ENCODE measurements at places on chromosomes 11 and 22.

DNA sequence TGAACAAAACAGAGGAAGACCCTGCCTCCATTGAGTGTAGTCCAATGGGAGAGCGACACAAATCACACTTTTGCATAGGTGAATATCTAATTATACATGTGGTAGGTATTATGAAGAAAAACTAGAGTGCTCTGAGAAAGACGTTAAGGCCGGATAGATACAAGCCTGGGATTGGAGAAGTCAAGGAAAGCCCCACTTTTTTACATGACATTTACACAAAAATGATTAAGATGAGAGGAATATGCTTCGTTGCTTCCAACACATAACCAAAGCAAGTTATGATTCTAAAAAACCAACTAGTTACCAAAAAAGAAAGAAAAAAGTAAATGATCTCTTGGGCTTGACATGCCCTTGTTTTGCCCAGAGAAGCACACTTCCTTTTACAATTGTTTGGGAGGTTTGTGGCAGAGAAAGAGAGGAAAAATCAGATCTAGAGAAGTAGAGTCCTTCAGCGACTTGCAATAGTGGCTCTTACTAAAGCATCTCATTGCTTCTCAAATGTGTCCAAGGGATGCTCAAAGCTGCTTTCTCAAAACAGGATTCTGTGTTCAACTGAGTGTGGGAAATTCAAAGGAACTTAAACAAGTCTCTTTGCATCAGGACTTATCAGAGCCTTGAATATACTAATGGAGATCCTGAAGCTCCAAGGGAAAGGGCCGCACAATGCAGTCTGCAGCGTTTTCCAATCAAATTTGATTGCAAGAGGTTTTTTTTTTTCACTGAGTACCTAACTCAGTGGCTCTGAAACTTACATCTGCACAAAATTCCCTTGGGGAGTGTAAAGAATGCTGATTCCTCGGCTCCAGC, 38.8 kb downstream of the FLI1 start:
- DNase-seq: no peak

GRCh38 chr22:28025866-28026575, 107.0 kb upstream of the PITPNB start:
- no peak for DNase-seq

DNA sequence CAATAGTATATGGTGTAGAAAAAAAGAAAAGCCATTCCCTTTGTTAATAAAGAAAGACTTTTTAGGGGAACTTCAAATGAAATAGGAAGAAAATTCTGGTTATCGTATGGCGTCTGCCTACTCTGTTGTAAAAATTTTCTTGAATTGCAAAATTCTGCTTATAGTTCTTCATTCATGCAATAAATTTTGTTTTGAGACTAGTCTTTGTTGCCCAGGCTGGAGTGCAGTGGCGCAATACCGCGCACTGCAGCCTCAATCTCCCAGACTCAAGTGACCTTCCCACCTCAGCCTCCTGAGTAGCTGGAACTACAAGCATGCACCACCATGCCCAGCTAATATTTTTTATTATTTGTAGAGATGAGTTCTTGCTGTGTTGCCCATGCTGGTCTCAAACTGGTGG, 5.8 kb downstream of the DDIAS start:
- no peak for DNase-seq

DNA sequence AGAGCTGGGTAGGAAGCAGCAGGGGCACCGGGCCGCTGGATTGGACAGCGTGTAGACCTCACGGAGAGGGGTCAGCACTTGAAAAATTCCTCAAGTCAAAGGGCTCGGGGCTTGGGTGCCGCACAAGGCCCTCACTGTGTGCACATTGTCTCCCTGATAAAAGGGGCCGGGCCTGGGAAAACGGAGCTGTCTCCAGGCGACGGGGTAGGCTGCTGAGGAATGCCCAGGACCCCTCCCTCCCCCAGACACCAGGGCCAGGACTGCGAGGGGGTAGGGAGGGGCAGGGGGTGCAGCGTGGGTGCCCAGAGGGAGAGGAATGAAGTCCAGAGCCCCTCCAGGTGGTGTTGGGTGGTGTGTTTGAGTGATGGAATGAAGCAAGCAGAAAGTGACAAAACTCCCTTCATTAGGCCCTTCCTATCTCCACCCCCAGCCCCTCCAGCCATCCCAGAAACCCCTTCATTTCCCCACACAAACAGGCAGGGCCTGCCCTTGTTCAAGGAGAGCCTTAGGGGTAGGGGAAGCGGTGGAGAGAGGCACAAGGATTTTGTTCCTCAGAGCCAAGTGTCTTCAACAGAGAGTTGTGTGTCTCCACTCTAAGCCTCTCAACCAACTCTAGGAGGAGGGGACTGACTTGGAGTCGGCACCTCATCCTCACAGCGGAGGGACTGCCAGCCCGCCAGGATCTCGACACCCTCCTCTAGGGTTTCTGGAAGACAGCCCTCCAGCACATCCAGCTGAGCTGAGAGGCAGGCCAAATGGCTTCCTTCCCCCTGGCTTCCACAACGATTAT, 63.9 kb downstream of the SYN3 start:
- no peak for DNase-seq

DNA sequence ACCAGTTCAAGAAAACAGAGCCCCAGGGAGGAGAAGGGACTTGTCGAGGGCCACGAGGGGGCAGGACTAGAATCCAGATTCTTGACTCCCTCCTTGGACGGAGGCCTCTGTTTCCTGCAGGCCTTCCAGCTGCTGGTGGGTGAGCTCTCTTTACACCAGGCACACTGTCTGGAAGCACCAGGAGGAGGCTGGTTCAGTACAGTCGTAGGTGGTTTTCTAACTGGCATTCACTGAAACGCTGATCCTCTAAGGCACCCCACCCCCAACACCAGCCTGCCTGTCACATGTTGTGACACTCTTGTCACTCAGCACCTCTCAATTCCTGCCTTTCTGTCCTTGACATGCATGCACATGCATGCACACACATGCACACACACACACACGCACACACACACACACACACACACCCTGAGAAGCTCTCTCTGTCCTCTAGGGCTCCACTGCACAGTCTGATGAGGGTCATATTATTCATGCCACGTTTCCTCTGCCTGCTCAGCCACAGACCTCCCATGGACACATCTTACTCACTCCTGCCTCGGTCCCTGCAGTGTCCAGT, 751 bp downstream of the MS4A10 start:
- no peak for DNase-seq

DNA sequence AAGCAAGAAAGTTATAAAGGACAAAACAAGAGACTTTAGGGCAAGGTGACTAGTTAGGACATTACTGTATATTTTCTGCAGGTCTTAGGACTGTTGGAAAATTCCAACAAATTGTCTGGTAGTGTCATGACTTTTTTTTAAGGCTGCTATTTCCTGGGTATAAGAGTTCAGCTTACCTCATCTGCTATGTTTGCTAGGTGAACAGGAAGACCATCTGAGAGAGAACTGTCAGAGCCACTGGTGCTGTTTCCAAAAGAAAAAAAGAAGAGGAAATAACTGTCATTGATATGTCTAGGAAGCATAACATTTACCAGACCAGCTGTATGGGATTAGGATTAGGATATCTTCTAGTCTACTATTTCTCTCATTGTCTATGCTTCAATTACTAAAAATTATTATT, 26.3 kb upstream of the MTCH2 start:
- DNase-seq: no peak

DNA sequence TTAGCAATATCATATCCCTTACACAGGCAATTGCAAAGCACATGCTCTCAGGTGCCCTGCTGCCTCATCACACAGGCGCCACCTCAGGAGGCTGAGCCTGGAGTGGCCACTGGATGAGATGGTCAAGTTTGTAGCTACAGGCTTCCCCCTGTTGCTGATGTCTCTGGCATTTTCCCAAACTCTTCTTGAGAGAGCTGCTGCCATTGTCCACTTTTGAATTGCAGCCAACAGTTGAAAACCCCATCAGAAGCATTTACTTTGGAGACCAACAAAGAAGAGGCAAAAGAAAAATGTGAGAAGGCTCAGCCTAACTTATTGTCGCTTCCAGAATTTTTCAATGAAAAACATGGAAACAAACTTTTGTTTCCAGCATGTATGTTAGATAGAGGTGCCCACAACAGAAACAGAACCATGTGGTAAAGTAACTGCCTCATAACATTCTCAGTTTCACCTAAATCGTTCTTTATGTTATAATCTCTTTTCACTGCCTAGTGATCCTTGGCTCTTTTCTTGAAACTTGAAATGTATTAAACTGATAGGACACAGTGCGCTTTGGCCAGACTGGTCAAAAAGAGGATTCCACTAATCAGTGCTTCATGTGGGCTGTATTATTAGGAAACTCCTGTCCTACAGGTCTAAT, 47.6 kb upstream of the OR8B8 start:
- DNase-seq: no peak

- no peak for DNase-seq
Measured at GRCh38 chr22:24497841-24498258, 2.7 kb downstream of the UPB1 start.

- no peak for DNase-seq
Measured at GRCh38 chr11:17294033-17294432, 17.5 kb downstream of the NUCB2 start.

- DNase-seq: no peak
Measured at GRCh38 chr11:3879967-3880542, 24.6 kb downstream of the STIM1 start.

DNA sequence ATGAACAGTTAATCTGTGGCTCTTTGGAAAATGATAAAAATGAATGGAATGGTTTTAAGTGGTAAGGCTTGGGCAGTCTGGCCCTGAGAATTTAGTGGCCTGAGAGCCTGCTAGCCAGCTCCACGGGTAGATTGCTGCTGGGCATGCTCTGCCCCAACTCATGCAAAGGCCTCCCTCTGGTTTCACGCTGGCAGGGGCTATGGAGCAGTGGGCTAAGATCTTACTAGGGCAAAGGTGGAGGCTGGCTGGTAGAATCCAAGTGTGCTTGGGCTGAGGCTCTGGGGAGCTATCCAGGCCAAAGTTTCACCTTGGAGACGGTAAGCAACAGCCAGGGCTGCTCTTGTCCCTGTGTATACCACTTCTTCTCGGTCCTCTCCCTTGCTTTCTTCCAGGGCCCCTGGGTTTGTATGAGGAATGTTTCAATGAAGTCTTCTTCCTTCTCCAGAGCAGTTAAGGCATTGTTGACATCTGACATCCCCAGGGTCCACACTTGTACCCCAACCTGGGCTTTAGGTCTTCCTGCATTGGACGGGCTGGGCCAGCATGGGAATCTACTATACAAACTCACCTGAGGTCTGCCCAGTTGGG, 27.4 kb downstream of the UBE2L3 start:
- DNase-seq: no peak

- DNase-seq: no peak
Measured at GRCh38 chr11:120203626-120204025, 7.2 kb upstream of the OAF start.

DNA sequence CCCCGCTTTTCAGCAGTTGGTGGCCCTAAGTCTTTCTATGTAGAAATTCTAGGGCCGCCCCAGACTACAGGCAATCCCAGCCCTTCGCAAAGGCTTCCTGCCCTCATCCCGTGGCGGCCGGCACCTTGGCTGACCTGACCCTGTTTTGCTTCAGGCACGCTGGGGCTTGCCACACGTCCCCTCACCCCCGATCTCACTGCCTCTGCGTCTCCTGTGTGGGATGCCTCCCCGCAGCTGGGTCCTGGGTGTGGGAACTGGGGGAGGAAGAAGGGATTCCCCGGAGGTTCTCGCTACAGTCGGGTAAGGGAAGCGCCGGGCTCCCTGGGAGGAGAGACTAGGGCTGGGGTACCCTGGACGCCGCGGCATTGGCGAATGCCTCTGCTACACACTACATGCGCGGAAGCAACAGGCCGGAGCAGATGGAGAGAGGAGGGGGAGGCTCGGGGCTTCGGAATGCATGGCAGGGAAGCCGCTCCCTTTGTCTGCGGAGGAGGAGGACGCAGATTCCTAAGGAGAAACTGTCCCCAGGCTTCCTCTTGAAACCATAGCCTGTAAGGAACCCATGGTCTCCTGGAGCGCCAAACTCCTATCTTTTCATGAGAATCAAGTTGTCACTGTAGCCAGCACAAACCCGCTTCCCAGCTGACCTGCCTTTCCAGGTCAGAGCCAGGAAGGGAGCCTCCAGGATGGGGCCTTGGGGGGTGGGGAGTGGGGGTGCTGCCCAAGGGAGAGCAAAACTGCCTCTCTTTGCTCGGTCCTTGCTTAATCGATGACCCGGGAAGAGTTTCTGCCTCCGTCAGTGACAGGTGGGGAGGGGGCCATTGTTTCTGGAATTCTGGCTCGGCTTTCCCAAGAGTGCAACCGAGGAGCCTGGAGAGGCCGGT, 1.4 kb downstream of the DTX4 start:
- no peak for DNase-seq

DNA sequence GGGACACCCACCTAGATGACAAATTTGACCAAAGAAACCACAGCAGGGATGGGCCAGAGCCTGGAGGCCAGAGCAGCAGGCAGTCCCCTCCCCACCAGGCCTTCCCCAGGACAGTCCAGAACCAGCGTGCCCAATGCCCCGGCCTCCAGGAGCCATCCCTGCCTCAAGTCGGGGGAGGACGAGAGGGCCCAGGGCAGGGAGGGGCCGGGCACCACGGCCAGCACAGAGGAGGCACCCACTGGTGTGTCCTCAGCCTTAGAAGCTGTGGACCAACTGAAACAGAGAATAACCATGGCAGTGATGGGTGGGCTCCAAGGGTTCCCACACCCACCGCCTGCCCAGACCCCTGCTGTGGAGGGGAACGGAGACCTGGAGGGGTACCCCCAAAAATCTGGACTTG, 28.3 kb upstream of the TCF20 start:
- DNase-seq: no peak

DNA sequence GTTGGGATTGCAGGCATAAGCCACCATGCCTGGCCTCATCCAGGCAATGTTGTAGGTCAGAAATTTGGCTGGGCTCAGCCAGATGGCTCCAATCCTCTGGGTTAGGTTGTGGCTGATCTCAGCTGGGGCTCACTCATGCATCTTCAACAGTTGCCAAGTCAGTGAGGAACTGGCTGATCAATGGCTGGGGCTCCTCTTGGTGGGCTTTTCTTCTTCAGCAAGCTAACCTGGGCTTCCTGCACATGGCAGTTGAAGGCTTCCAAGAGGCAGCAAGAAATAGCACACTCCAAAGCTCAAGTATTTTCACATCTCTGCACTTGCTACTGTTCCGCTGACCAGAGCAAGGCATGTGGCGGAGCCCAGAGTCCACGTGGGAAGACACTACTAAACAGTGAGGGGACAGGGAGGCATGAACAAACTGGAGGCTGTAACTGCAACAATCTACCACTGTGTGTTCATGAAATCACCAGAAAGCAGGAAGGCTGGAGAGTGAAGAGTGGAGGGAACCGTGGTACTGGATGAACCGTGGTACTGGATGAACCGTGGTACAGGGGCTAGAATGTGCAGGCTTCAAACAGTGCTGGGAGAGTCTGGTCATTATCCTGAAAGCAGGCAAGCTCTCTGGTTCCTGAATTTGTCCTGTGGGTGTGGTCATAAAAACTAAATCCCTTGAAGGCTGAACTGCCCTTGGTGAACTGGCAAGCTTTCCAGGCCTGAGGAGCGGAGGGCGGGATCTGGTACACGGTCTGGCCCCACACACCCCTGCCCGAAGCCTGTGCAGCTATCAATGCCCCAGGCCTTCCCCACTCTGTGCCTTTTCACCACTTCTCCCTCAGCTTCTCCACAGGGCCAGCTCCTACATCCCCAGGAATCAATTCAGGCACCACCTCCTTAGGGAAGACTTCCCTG, 20.2 kb downstream of the CHST1 start:
- DNase-seq: no peak

- no peak for DNase-seq
Measured at GRCh38 chr11:22878039-22878438, 17.8 kb upstream of the CCDC179 start.

GRCh38 chr11:45313171-45313865, 27.2 kb upstream of the SYT13 start:
- DNase-seq: no peak

GRCh38 chr22:22855617-22856308, 31.9 kb upstream of the IGLL5 start:
- DNase-seq: no peak
